ENCODE measurements at places on chromosomes 11 and 22.
A peak's percentile ranks its signal among the peaks of the same experiment; 100 is the strongest.

DNA sequence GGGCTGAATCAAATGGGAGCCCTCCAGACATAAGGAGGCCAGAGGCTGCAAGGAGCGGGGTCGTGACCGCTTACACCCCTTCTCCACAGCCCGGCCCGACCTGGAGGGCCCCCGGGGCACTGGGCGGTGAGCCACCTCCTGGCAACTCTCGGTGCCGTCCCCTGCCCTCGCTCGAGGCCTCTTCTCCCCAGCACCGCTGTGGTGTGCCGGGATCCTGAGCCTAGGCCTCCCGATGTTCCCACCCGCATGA is 432 bp upstream of the GP1BB start:
- DNase-seq, result no peak

GRCh38 chr22:39675947-39676346 is 105.4 kb downstream of the CACNA1I start:
- no peak for DNase-seq

DNA sequence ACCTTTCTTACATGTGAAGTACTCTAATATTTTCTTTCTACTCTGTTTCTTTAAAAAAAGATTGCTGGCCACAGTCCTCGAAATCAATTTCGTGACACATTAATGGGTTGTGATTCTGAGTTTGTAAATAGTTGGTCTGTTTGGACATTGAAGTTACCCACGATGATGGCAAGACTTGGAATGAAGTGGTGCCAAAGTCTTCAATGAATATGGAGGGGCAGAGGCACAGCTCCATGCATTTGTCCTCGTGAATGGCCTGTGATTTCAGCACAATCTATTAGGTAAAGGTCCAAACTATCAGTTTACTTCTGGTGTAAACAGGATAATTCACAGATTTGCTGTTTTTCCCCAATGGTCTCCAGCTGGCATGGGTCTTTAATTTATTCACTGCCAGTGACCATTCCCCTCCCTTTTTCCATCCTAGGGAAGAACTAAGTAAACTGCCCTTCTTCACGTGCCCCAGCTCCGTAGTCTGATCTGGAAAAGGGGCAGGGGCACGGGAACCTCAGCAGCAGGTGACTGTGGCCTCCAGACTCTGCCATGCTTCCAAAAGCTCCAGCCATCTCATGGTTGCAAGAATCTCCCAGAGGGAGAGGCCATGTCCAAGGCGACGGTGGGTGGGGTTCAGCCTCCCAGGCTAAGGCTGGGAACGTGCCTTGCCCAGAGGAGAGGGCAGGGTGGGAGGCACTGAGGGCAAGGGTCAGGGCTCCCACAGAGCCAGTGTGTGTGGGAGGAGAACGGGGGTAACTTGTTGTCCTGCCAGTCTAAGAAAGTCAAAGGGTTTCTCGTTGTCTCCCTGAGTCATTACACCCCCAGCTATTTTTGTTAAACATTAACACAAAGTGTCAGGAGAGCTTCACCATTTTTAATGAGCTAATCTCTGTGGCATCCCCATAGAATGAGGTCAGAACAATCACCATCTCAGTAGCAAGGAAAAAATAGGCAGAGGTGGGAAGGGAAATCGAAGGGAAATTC is 16.9 kb upstream of the PEX26 start:
- no peak for DNase-seq

DNA sequence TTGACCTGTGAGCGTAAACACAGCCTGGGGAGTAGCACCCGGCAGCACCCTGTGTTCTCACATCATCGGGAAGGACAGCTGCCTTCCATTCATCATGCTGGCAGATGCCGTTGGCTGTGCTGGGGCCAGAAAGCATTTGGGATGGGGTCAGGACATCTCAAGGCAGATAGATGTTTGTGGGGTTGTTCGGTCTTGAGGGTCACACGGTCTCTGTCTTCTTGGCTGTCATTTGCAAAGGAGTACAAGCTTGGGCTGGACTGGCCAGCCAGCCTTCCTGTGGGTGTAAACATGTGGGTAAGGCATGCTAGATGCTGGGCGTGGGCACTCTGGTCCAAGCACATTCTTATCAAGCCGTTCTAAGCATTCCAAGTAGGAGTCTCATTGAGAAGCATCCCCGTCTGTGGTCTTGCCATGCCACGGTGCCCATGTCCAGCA is 81.4 kb downstream of the TBC1D22A start:
- DNase-seq, result no peak

DNA sequence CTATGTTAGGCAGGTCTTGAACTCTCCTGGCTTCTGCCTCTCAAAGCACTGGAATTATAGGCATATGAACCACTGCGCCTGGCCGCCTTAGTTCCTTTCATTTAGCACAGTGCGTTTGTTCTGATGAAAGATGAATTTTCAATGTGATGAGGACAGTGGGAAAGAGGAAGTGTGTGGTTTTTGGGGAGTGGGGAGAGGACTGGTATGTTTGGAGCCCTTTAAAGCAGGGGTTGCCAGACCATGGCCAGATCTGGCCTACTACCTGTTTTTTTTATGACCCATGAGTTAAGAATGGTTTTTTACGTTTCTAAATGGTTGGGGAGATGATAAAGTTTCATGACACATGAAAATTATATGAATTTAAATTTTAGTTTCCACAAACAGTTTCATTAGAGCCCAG is 12.5 kb downstream of the ATXN10 start:
- DNase-seq, result no peak

DNA sequence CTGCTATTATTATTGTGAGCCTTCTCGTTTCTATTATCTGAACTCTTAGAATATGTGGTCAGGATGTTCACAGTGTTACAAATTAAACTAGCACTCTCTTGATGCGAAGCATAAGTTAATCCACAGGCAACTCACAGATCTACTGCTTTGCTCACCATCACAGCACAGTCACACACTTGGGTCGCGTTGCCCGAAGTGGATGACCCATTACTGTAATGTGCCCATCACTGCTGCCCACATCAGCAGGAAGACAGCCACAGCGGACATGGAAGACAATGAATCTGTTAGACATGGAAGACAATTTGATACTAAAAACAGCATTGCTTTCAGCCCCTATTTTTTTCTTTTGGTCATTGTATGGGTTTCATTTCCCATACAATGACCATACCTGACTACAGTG is 216.4 kb upstream of the B3GAT1 start:
- no peak for DNase-seq

DNA sequence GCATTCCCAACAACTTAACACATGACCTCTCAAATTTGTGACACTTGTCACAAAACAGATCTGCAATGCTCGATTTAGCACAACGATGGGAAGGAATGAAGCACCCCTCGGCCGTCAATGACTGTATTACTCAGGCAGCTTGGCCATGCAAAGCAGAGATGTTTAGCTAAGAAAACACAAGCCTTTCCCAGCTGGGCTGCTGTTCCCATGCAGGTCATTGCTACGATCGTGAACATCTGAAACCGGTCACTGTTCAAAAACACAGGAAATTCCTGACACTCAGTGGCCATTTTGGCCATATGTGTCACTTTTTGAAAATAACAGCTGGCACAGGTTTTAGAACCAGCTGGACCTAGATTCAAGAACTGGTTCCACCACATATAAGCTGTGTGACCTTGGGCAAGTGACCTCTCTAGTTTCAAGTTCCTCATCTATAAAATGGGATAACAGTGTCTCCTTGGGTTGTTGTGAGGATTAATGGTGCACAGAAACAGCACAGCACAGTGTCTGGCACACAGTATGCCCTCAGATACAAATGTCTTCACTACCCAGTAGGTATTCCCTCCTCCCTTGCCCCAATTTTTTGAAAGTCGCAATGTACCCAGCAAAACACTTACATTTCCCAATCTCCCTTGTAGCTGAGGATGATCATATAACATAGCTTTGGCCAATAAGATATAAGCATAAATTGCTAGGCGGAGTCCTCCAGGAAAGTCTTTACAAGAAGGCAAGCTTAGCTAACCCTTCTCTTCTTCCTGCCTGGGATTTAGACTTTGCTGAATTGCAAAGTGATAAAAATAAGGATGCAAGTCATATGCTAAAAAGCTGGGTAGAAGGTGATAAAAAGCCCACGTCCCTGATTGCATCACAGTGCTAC is 93.1 kb downstream of the C11orf58 start:
- peak; percentile 53 for DNase-seq

DNA sequence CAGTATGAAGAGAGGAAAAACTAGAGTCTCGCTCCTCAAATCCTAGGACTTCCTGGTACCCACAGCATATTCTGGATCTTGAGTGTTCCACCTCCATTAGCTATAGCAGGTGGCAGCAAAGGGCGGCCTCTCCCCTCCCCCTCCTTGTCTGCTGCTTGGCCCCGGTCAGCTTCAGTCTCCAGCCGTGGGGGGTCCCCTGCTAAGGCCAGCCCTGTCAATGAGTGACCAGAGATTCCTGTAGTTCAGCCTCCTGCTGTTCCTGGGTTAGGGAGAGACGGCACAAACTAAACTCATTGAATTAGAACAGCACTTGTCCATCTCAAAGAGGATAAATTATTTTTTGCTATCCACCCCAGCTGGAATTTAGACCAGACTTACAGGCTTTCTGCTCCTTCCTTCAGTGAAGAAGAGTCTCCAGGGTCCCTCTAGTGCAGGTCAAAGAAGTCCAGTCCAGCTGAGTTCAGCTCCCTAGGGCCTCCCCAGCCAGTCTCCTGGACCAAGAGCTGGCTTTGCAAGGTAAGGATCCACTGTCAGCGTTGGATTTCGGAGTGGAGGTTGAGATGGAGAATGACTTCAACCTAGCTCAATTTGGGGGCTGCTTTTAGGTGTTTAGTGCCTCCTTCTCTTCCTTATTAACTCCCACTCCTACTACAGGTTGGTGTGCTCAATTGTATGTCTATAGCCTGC is 1.1 kb upstream of the PHLDB1 start:
- no peak for DNase-seq

- DNase-seq, result no peak
These were observed 97.7 kb upstream of the SORL1-AS1 start for GRCh38 chr11:121550247-121551030.

GRCh38 chr22:46769191-46769675 is 6.8 kb downstream of the TBC1D22A start:
- no peak for DNase-seq

DNA sequence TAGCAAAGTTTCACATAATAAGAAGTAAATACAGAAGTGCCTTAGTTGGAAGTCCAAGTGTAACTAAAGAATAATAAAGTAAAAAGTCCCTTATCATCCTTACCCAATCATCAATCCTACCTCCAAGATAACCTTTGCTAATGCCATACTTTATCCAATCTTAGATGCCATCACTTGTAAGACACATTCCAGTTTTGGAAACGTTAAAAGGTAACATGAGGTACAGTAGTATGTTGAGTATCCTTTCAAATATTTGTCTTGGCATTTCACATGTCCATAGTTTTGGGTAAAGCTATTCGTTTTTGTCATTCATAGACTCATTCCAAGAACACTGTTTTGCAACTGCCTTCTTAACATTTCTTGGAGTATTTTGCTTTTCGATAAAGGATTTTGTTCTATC is 115.2 kb upstream of the TEAD1 start:
- DNase-seq, result no peak

GRCh38 chr11:120146413-120147093 is 8.6 kb upstream of the TRIM29 start:
- DNase-seq, result no peak

GRCh38 chr11:44792171-44792570 is 65.4 kb downstream of the TSPAN18 start:
- DNase-seq, result no peak

- no peak for DNase-seq
These were observed 27.6 kb downstream of the SLC35F2 start for GRCh38 chr11:107830915-107831540.

GRCh38 chr11:75269896-75270295 is 29.3 kb downstream of the TPBGL start:
- no peak for DNase-seq

GRCh38 chr11:44774108-44774507 is 47.3 kb downstream of the TSPAN18 start:
- DNase-seq, result peak; percentile 13

DNA sequence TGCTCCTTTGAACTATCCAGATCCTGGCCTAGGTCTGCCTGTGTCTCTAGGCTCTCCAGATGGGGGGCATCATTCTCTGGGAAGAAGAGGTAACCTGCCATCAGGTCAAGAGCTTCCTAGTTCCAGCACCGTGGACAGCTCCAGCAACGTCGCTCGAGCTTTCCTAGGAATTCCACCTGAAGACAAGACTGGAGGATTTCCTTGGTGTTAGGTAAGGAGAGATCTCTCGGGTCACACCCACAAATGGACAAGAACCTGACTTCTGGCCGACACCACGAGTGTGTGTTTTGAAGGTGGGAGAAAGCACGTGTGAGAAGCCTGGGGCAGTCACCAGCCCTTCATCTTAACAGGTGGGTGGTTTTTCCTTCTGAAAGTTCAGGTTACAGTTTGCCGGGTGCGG is 1.2 kb downstream of the PRG3 start:
- no peak for DNase-seq

GRCh38 chr11:12800871-12801270 is 126.7 kb downstream of the TEAD1 start:
- DNase-seq, result no peak

GRCh38 chr11:62393061-62393611 is 25.7 kb upstream of the SCGB1A1 start:
- no peak for DNase-seq

DNA sequence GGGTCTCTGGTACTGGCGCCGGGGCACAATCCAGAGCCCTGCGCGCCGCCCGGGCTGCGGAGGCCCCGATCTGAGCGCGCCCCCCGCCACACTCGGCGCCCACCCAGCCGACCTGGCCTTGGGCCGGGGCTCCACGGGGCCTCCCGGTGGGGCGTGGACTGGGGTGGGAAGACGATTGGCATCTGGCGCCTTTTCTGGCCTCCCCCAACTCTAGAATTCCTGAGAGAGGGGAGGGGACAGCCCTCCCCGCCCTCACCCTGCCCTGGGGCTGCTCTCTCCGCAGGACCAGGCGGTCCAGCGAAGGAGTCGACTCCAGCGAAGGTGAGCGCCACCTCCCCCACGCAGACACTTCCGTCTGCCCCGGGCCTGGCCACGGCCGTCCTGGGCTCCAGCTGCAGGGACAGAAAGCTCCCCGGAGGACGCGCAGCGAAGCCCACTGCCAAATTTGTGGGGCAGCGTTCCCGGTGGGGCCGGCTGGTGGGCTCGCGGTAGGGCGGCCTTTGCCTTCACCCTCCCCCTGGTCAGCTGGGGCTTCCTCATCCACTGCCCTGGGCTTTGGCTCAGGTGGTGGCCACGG is 593 bp downstream of the SSH3 start:
- DNase-seq, result peak; percentile 29

- no peak for DNase-seq
These were observed 9.4 kb downstream of the EHD1 start for GRCh38 chr11:64868904-64869570.

- no peak for DNase-seq
These were observed 388.4 kb upstream of the DDI1 start for GRCh38 chr11:103648054-103648453.
